NCI-H1105 treated with DMSO at 0.1 percent for 48 hours (cell line): ENCODE measurements at places on chromosomes 7 and 10.
A peak's percentile ranks its signal among the peaks of the same experiment; 100 is the strongest.

GRCh38 chr10:47040681-47041080 lies 129.5 kb downstream of the PTPN20 start:
- no peak for DNase-seq

DNA sequence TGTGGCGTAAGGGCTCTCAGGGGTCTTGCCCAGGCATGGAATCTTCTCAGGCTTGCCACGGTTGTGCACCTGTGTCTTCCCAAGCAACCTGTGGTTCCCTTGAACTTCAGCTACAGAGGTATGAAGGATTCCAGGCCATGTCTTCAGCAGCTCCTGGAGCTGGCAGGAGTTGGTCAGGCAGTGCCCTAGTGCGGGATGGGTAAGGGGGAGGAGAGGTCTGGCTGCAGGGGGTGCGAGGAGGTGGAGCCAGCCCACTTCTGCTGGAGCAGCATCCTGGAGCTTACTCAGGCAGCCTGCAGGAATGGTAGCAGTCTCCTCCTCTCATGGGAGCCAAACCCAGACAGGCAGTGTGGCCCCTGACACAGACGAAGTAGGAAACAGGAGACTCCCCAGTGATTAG lies 3.8 kb upstream of the TRIL start:
- no peak for DNase-seq

- DNase-seq: no peak
Observed at GRCh38 chr7:156074982-156075615, 262.8 kb upstream of the SHH start.

DNA sequence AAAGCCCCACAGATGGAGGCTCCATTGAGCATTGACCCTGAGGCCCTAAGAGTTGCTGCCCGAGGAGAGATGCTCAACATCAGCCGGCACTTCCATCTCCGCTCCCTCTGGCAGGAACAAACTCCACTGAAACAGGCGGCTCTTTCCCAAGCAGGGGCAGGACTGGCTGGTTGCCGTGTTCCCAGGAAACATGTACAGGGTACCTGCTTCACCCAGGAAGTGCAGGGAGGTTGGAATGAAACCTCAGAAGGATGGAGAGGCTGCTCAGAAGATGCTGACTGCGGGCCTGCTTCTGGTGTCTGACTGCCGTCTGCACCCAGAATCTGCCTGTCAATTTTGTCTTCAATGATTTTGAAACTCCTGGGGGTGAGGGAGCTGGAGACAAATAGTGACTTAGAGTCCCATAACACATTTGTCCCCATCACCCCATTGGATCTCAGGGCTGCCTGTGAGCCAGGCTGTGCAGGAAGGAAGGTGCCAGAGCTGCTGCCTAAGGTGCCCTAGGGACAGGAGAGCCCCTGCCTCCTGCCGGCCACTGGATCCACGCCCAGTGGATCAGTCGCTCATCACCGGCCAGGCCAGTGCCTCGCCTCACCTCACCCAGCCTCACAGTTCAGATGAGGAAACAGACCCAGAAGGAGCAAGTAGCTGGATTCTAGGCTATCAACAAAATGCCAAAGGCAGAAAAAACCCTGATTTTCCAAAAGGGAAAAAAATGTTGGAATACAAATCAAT lies 237.3 kb downstream of the PTPRN2 start:
- no peak for DNase-seq

GRCh38 chr7:116095396-116095795 lies 64.8 kb upstream of the TFEC start:
- no peak for DNase-seq

- no peak for DNase-seq
Observed at GRCh38 chr10:20466731-20467130, 430.4 kb downstream of the NEBL start.

DNA sequence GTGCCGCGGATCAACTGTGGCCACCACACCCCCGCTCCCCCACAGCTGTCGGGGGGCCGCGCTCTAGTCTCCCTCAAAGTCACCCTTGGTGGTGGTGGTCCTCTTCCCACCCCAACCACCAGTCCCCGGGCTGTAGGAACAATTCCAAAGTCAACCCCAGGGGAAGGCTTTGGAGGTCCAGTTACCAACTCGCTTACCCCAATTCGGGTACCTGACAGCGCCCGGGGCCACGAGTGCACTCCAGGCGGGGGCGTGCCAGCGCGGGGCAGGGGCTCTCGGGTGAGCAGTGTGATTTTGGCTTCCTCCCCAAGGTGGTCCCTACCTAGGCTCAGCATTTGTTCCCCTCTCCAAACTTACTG lies 584 bp upstream of the ZMIZ1 start:
- DNase-seq: peak; percentile 7

GRCh38 chr7:2386964-2387669 lies 16.3 kb upstream of the CHST12 start:
- DNase-seq: no peak

DNA sequence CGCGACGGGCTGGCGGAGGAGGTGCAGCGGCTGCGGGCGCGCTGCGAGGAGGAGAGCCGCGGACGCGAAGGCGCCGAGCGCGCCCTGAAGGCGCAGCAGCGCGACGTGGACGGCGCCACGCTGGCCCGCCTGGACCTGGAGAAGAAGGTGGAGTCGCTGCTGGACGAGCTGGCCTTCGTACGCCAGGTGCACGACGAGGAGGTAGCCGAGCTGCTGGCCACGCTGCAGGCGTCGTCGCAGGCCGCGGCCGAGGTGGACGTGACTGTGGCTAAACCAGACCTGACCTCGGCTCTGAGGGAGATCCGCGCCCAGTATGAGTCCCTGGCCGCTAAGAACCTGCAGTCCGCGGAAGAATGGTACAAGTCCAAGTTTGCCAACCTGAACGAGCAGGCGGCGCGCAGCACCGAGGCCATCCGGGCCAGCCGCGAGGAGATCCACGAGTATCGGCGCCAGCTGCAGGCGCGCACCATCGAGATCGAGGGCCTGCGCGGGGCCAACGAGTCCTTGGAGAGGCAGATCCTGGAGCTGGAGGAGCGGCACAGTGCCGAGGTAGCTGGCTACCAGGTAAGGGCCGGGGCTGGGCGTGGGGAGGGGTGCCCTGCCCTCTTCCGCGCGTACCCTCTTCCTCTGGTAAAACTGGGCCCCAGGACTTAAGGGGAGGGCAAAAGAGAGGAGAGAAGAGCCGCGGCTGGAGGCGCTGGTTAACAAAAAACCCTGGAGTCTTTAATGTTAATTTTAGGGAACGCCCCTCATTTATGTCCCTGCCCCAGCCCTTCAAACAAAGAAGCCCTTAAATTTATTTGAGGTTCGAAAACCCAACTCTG lies 987 bp downstream of the INA start:
- DNase-seq: peak; percentile 8

DNA sequence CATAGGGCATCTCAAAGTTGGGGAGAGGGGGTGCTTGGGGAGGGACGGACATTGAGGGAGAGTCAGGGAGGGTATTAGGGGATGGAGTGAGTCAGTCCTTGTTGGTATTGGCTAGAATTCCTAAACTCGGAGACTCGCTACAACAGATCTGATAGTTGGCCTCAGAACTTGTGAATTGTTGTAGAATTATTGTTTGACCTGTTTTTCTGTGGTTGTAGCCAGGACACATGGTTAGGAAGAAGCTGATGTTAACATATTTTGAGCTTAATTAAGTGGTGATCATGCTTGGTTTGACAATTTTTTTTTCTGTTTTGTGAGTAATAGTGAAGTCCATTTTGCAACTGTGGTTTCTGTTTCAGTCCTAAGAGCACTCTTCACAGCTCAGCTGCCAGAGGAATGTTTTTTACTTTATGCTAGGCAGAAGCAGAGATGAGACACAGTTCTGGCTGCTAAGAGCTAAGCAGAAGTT lies 1190.3 kb upstream of the C7orf33 start:
- no peak for DNase-seq
